ENCODE measurements at places on chromosomes 12 and 14.

GRCh38 chr12:49547090-49547690 is 8.4 kb downstream of the KCNH3 start:
- no peak for DNase-seq

- no peak for DNase-seq
Measured at GRCh38 chr14:91473046-91473445, 37.1 kb downstream of the PPP4R3A start.

DNA sequence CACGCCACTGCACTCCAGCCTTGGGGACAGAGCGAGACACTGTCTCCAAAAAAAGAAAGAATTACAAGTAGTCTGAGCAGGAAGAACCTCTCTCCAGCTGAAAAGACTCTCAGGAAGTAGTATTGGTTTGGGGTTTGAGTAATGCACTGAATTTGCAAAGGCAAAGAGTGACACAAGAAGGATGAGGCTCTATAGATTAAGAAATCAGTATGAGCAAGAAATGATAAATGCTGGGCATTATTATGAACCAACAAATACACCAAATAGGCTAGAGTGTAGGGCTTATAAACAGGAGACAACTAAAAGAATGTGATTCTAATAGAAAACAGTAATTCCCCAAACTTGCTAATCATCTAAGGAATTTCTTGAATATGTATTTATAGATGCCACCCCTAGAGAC is 2.6 kb upstream of the SLC35E3 start:
- DNase-seq = peak; percentile 83

GRCh38 chr14:84125676-84126075 is 1404.3 kb upstream of the FLRT2 start:
- DNase-seq = no peak

- DNase-seq = peak; percentile 84
Measured at GRCh38 chr14:92456215-92457015, 57.2 kb upstream of the RIN3 start.

DNA sequence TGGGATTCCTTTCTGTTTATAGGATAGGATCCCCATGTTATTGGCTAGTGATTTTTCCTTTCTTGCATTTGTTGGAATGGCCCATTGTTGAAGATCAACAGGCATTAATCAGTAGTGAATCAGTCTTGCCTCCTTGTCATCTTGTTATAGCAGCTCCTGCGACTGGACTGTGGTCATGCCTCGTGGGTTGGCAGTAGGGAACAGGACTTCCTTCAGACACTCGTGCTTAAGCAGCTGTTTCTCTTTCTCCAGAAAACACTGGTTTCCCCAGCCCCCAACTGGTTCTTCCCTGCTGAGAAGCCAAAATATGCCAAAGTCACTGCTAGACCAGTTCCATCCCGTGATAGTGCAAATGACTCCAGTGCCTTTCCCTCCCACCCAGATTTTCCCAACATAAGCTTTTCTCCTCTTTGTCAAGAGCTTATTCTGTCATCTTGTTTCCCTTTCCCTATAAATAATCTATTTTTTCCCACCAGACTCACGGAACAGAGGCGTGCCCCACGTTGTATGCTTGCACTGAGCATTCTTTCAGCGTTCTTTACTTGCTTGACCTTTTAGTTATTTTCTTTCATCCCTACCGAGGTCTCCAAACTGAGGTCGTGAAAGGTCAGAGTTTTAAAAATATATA is 83.5 kb downstream of the SAMD4A start:
- DNase-seq = peak; percentile 94

DNA sequence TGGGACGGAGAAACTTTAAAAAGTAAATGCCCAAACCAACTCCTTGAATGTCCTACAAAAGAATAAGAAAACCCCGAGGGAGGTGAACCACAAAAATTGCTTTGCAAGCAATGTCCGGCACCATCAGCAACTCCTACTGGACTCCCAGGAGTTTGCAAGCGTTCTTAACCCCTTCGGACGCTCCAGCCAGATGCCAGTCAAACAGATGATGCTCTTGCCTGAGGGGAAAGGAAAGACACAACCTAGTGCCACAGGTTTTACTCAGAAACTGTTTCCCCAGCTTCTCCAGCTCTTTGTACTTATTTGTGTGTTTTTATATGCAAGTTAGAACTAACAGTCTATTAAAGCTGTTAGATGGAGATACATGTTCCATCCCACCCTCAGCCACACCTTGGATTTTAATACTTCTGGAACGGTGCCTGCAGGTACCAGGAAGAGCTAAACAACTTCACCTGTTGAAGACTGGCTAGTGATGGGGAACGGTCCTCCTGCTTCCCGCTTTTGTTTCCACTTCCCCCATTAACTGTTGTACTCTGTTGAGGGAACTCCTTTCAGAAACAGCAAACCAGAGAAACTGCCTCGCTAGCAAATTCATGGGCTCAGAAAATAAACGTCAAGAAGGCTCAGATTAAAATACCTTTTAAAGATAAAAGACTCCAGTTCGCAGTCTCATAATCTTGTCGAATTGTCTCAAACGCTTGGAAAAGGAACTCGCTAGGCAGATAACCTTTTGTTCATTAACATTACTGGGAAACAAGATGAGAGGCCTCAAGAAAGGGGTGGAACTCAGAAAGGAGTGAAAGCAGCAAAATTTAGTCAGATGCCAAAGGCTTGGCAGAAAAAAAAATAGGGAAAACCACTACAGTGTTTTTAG is 1.1 kb upstream of the FERMT2 start:
- DNase-seq = no peak

DNA sequence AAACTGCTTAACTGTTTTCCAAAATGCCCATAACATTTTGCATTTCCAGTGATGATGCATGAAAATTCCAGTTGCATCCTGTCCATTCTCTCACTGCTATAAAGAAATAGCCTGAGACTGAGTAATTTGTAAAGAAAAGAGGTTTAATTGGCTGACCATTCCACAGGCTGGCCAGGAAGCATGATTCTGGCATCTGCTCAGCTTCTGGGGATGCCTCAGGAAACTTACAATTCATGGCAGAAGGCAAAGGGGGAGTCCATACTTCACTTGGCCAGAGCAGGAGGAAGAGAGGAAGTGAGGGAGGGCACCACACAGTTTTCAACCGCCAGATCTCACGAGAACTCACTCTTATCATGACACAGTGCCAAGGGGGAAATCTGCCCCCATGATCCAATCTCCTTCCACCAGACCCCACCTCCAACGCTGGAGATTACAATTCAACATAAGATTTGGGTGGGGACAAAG is 18.2 kb upstream of the CLEC2D start:
- peak; percentile 47 for DNase-seq

DNA sequence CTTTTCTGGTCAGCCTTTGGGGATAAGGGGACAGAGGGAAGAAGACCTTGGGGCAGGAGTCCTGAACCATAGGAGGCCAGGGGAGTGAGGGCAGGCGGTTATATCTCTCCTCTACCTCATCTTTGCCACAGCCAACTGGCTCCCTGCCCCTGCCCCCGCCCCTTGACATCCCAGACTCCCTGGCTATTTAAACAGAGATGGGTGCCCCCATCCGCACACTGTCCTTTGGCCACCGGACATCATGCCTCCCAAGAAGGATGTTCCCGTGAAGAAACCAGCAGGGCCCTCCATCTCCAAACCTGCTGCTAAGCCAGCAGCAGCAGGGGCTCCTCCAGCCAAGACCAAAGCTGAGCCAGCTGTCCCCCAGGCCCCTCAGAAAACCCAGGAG is 1.3 kb downstream of the MYL6B start:
- no peak for DNase-seq

DNA sequence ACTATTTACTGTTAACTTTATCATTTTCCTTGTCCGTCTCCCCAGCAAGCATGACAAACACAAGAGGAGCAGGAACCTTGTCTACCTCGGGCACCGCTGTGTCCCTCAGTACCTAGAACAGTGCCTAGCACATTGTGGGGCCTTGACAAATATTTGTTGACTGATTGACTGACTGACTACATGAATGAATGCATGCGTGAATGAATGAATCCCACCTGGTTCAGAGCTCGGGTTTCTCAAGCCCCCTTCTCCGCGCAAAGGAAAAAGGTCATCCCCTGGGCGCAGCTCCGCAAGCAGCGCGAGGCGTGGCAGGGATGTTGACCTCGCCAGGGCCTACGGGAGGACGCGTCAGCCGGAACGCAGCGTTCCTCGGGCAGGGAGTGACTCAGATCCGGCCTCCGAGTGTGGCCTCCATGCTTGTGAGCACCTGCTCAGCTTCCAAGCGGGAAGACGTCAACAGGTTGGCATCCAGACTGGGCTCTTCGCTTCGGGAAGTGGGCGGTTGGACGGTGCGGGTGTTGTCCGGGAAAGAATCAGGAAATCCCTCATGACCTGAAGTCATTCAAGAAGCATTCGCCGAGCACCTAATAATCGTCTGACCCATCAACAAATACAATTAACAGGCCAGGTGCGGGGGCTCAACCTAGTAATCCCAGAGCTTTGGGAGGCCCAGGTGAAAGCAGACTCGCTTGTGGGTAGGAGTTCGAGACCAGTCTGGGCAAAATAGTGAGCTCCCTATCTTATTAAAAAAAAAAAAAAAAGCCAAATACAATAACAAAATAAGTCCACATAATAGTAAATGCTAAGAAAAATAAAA is 13.9 kb upstream of the UBC start:
- peak; percentile 53 for DNase-seq
